Effector memory CD8-positive, alpha-beta T cell (primary cell): ENCODE measurements at places on chromosomes 12 and 14.

- no peak for DNase-seq
Observed at GRCh38 chr12:106974511-106974910, 12.4 kb downstream of the MTERF2 start.

DNA sequence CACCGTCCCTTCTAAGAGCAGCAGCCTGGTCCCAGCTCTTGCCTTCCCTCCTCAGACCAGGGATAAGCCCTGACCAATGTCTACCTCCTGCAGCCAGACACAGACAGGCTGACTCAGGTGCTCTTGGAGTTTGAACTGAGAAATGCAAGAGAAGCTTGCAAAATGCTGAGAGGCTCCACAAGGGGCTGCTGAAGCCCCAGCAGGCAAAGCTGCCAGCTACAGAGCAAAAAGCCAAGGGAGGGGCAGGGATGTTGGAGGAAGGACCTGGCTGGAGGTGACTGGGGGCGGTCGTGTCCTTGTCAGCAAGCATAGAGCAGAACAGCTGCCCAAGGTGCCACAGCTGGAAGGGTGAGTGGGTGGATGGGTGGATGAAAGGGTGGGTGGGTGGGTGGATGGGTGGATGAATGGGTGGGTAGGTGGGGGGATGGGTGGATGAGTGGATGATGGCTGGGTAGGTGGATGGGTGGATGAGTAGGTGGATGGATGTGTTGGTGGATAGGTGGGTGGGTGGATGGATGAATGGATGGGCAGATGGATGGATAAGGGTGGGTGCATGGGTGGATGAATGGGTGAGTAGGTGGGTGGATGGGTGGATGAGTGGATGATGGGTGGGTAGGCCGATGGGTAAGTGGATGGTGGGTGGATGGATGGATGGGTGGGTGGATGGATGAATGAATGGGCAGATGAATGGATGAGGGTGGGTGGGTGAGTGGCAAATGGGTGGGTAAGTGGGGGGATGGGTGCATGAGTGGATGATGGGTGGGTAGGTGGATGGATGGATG, 4.0 kb upstream of the INF2 start:
- no peak for DNase-seq

GRCh38 chr12:132389026-132389425, 59.6 kb upstream of the GALNT9 start:
- DNase-seq, result no peak

DNA sequence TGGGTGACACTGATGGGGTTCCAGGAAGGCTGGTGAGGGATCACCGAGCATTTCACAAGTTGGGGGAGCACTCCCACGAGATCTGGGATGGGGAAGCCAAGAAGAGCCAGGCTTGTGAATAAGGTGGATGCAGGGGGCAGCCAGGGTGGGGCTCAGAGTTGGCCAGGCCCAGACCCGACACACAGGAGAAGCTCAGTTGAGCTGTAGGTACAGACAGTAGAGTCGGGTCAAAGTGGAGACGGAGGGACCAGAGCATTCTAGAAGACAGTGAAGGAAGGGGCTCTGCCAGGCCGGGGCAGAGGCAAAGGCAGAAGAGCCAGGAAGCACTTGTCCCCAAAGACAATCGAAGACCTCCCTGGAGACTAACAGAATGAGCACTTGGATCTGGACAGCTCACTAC, 70.9 kb upstream of the BCL11B start:
- DNase-seq, result no peak

- DNase-seq, result peak; percentile 33
Observed at GRCh38 chr14:61472801-61473376, 151.5 kb downstream of the PRKCH start.

GRCh38 chr12:68745376-68745903, 536 bp upstream of the SLC35E3 start:
- DNase-seq, result no peak

- no peak for DNase-seq
Observed at GRCh38 chr12:10393291-10393690, 3.5 kb upstream of the KLRK1 start.

GRCh38 chr12:106247674-106248311, at the start of gene CKAP4:
Gene CKAP4, minus strand, starts transcription at chr12:106248020. Its CDS starts 169 bp downstream, at chr12:106247851.
- DNase-seq, result peak; percentile 51
